ENCODE measurements at places on chromosomes 2 and 18.

- no peak for DNase-seq
Measured at GRCh38 chr2:216406826-216407225, 5.5 kb upstream of the SMARCAL1 start.

DNA sequence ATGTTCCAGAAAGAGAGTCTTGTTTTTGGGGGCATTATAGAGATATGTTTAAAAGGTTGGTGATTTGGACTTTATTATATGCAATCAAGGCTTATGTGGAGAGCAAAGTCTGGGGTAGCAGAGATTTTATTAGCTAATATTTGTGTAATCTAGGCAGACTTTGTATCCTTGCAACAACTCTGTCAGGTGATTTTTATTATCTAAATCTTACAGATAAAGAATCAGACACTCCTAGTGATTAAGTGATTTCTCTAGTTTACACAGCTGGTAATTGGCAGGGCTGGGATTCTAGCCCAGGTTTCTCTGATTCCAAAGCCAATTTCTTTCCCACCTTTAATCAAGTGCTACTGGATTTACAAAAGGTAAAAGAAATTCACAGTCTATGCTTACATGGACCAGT is 33.3 kb upstream of the NCK2 start:
- no peak for DNase-seq

DNA sequence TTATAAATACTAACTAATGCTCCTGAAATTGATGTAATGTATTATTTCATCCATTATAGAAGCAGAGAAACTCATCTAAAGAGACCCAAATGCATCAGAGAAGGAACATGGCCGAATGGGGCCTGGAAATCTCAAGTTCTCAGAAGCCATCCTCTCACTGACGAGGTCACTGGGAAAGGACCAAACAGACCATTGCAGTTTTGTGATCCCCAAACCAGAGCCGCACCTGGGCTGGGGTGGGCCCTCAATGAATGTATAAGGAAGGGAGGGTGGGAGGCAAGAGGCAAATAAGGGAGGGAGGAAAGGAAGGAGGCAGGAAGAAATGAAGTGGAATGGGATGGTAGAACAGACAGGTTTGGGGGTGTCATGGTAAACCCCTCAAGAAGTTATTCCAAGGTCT is 245.3 kb upstream of the ID2 start:
- no peak for DNase-seq

GRCh38 chr2:208618220-208618619 is 211.6 kb downstream of the PTH2R start:
- DNase-seq, result no peak

GRCh38 chr2:8263901-8264300 is 418.0 kb upstream of the ID2 start:
- no peak for DNase-seq

DNA sequence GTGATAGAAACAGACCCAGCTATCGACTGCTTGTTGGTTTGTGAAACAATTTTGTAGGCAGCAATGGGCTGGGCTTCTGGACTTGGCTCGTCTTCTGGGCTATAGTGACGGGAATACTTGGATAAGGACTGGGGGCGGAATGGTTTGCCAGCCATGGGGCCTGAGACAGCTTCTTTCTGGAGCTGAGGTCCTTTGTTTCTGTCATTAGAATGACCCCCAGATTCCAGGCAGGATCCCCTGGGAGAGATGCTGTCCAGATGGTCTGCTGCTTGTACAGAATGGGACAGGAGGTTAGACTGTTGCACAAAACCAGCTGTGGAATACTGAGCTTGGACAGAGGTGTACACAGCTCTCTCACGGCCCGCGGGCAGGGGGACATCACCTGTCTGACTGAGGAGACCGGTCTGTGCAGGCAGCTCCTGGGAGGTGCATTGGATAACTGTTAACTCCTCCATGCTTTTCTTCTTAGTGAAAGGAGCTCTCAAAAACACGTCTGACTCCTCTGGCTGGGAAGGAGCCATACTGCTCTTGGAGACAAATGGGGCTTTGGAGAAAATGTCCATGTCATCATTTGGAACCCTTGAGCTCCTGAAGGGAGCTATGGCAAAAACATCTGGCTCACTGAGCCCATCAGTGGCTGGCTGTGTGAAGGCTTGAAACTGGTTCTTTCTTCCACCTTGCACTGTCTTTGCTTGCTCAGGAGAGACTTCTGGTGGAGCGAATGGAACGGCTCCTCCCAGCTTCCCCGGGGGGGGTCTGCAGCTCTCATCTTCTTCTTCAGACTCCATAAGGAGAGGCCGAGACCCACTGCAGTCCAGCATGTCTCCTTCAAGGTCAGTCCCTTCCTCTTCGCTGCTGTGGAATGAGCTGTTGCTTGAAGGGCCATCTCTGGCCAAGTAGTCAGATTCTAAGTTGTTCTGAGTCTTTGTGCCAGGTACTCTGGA is 28.6 kb upstream of the NFU1 start:
- DNase-seq, result no peak

DNA sequence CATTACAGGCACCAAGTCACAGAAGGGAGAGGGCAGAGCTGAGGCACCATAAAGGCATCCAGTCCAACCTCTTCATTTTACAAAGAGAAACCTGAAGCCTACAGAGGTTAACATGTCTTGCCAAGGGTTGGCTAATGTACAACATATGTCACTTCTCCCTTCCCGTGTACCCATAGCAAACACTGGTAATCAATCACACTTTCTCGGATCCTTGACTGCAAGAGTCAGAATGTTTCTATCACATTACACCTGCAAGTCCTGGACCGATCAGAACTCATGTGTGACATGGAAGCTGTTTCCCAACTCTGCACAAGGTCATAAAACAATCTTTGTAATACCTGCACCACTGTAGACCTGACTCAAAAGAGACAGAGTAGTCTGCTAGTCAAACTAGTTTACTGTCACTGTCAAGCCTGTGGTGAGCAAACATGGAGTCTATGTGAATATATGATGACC is 6.0 kb downstream of the ANKRD44 start:
- DNase-seq, result no peak

- no peak for DNase-seq
Measured at GRCh38 chr2:135424849-135425248, 106.2 kb downstream of the ZRANB3 start.

- no peak for DNase-seq
Measured at GRCh38 chr2:169285531-169286235, 76.7 kb downstream of the LRP2 start.

DNA sequence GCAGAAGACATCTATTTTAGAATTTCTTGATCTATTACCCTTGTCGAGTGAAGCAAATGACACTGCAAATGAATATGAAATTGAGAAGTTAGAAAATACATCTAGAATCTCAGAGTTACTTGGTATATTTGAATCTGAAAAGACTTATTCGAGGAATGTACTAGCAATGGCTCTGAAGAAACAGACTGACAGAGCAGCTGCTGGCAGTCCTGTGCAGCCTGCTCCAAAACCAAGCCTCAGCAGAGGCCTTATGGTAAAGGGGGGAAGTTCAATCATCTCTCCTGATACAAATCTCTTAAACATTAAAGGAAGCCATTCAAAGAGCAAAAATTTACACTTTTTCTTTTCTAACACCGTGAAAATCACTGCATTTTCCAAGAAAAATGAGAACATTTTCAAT is 370.4 kb downstream of the XIRP2 start:
- no peak for DNase-seq

DNA sequence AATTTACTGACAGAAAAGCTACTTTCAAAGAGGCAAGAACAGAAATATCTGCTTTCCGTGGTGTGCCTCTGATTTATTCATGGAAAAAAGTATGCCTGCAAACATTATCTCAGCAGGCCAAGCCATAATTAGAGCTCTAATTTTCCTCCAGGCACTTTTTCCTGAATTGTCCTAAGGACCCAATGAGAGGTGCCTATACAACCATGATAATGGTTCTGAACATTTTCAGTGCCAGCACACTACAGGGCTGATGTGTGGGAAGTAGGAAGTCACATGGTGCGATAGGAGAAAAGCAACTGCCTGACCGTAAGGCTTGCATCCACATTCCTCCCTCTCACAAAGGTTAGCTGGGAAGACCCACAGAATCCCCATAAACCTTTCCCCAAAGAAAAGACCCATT is 45.9 kb upstream of the EGR4 start:
- no peak for DNase-seq

GRCh38 chr18:55290898-55291297 is 297.1 kb downstream of the TCF4 start:
- no peak for DNase-seq

DNA sequence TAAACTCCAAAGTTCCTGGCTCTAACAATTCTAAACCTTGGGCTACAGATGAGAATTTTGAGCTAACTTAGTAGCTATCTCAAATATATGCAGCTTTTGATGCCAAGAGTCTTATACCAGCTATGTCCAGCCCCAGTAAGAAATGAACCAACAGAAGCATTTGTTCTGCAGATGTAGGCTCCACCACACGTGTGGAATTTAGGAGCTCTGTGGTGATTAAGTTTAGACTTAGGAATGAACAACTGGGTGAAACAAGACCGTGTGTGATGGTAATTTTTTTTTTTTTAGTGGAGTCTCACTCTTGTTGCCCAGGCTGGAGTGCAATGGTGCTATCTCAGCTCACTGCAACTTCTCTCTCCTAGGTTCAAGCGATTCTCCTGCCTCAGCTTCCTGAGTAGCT is 179.7 kb downstream of the ANKRD30B start:
- no peak for DNase-seq

- DNase-seq, result no peak
Measured at GRCh38 chr2:182910965-182911364, 44.5 kb upstream of the FRZB start.

- no peak for DNase-seq
Measured at GRCh38 chr2:73068147-73068546, 3.4 kb downstream of the SFXN5 start.

GRCh38 chr2:60446413-60447267 is 106.8 kb downstream of the BCL11A start:
- no peak for DNase-seq

DNA sequence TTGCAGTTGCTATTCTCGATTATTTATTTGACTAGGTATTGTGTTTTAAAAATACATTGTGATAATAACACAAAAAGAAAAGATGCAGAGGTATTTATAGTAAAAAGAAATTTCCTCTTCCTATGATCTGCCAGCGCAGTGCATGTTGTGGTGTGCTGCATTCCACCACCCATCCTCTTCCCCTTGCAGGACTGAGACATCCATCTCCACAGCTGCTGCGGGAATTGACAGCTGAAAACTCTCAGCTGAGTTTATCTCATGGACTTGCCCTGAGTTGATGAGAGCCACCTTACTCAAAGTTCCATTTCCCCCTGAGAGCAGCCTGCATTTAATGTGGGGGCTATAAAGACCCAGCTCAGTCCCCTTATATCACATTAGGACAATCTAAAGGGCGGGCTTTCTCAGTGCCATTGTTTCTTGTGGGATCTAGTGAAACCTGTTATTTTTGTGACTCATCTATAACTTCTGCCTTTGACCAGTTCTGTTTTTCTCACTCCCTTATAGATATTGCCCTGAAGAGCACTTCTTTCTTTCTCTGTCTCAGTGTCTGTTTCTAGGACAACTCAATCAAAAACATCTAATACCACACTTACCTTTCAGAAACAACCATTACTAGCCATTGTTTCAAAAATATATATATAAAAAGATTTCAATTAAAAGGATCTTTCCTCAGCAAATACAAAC is 698.5 kb downstream of the NR4A2 start:
- no peak for DNase-seq
